ENCODE measurements at places on chromosomes 12 and 14.
A peak's percentile ranks its signal among the peaks of the same experiment; 100 is the strongest.

GRCh38 chr12:14999695-15000365, 27.0 kb downstream of the PDE6H start:
- DNase-seq = no peak

DNA sequence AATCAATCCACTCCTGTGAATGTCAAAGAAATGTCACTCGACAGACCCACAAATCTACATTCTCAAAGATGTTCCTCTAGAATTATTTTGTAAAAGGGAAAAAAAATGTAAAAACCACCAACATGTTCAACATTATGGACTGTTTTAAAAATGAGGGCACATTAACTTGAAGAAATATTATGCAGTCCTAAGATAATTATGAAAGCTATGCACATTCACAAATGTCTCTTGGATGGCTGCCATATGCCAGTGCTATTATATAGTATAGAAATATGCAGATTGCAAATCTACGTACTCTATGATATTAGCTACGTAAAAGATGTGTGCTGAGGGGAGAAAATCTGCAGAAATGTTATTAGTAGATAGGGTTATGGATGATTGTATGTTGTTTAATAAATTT, 334.2 kb downstream of the BMP4 start:
- no peak for DNase-seq

- no peak for DNase-seq
These were observed 353.8 kb downstream of the AACS start for GRCh38 chr12:125418902-125419564.

GRCh38 chr12:59643550-59643949, 47.7 kb downstream of the SLC16A7 start:
- no peak for DNase-seq

- peak; percentile 94 for DNase-seq
These were observed at the start of gene ADCY6 for GRCh38 chr12:48788854-48789775. ADCY6 (minus strand) TSS chr12:48789089; CDS start chr12:48783434, 5,655 bp downstream.

DNA sequence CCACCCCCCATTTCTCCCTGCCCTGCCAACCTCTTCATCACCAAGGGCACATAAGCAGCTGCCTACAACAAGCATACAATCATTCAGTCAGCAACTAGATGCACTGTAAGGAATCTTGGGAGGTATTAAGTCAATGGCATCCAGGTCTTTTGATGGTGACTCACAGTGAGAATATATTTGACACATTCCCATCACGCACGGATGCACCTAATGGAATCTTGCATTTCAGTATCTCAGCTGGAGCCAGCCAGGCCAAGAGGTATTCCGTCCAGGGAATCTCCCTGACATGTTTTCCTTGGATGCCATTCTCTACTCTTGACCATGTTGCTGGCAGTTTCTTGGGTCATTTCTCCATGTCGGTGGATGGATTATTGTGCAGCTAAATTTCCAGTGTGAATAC, 73.9 kb upstream of the CAPRIN2 start:
- DNase-seq = no peak

- DNase-seq = no peak
These were observed 37.5 kb upstream of the PTGR2 start for GRCh38 chr14:73814153-73814552.

- DNase-seq = no peak
These were observed 106.2 kb downstream of the UNC79 start for GRCh38 chr14:93536945-93537344.

- no peak for DNase-seq
These were observed 21.3 kb downstream of the BRAP start for GRCh38 chr12:111664499-111664898.

DNA sequence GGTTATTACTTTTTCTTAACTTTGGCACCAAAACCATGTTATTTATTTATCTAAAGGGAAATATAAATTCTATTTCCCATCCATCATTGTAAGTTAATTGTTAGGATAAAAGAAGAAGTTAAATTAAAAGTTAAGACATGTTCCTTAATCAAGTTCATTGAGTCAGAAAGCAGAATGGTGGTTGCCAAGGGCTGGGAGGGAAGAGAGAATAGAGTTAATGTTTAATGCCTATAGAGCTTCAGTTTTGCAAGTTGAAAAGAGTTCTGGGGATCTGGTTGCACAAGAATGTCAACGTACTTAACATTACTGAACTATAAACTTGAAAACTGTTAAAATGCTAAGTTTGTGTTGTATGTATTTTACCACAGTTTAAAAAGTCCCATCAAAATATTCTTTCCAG, 63.2 kb upstream of the NR2C1 start:
- no peak for DNase-seq

- DNase-seq = no peak
These were observed 187.2 kb upstream of the NEDD1 start for GRCh38 chr12:96719660-96720362.

All from HuH-7.5 (cell line).